ENCODE measurements at places on chromosomes 5 and 9.

DNA sequence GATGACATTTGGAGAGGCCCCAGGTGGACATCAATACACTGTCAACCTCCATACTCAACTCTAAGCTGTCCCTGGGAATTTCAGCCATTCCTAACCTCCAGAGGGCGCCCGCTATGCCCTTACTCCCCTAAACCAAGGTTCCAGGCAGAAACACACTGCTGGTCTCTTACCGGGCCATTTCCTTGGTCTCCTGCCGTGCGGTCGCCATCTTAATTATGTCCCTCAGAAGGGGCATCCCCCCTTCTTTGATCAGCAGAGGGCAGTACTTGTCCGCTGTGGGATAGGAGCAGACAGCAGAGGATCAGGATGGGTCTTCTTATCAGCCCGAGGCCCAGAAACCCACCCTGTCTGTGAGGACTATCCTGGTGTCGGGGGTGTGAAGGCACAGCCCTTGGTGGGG is 9.3 kb upstream of the ZDHHC12 start:
- DNase-seq, result peak; percentile 18

DNA sequence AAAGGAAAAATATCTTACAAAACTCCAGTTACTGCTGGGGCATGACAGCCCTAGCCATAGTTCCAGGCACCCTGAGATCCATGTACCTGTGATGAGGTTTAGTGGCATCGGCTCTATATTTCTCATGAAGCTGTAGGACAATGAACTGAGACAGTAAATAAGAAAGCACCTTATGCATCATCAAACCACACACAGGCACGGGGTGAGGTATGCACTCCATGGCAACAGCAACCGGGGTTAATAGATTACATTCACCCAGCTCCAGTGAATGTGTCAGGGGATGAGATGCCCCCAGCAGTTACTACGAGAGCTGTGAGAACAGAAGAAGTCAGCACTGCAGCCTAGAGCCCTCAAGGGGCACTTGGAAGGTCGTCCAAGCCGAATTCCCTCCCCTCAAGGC is 162.0 kb upstream of the S1PR3 start:
- no peak for DNase-seq

- DNase-seq, result no peak
These were observed 3.9 kb downstream of the GLIPR2 start for GRCh38 chr9:36140086-36141084.

DNA sequence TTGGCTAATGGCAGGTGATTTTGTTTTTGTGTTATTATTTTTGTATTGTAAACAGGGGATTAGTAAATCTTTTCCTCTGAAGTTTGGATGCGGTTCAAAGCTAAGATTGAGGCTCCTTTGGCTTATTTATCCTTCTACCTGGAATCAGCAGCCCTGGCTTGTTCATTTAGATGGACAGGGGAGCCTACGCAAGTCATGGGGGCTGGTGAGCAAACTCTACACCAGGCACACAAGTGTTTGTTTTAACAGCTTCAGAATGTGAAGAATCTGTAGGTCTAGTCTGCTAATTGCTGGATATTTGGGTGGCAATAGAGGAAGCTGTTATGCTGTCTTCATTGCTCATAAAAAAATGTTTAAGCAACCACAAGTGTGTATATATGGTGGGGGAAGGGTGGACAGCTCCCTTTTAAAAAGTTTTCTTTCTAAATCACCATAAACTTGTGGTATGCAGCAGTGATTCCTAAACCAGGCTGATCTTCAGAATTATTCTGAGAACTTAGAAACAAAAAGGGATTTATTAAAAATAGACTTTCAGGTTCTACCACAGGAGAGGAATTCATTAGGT is 20.7 kb downstream of the ZNF462 start:
- DNase-seq, result no peak

- DNase-seq, result no peak
These were observed 105.6 kb upstream of the PCA3 start for GRCh38 chr9:76658510-76659231.

DNA sequence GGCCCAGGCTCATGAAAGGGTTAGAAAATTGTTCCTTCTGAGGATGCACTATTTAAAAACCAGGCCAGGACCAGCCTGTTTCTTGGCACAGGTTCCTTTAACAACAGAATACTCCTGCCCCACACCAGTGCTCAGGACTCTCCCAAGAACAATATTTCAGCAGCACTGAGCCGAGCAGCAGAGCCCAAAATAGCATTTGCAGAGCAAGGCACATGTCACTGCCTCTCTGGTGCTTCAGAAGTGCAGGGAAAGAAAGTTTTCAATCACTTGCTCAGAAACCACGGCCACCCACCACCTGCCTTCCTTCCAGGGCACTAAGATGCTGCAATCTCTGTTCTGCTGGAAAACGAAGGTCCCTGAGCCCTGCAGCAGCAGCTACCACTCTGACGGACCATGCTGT is 77.6 kb downstream of the SIL1 start:
- no peak for DNase-seq
